Tibial nerve (tissue), 4 donors: ENCODE measurements at places on chromosomes 12 and 14. TPM values are rescaled to one million over a fixed set of nuclear protein-coding genes. Genes with fewer than 3 reads are reported as not detected.

SLC6A13 gene
- total RNA-seq, result not detected

VAMP1 gene
- 12.0 TPM for total RNA-seq

TROAP gene
- 3.1 TPM for total RNA-seq

SPTSSA gene
- total RNA-seq, result 28.8 TPM

SLC11A2 gene
- 81.9 TPM for total RNA-seq

TCL1B gene
- not detected for total RNA-seq

KRT3 gene
- not detected for total RNA-seq

TRIM9 gene
- total RNA-seq, result 5.7 TPM

ZCRB1 gene
- total RNA-seq, result 42.4 TPM

OR11H6 gene
- total RNA-seq, result not detected

TAS2R7 gene
- total RNA-seq, result not detected
